ENCODE measurements at places on chromosomes 5 and 9.

GRCh38 chr9:38067859-38068681 lies 957 bp downstream of the SHB start:
- DNase-seq = no peak

DNA sequence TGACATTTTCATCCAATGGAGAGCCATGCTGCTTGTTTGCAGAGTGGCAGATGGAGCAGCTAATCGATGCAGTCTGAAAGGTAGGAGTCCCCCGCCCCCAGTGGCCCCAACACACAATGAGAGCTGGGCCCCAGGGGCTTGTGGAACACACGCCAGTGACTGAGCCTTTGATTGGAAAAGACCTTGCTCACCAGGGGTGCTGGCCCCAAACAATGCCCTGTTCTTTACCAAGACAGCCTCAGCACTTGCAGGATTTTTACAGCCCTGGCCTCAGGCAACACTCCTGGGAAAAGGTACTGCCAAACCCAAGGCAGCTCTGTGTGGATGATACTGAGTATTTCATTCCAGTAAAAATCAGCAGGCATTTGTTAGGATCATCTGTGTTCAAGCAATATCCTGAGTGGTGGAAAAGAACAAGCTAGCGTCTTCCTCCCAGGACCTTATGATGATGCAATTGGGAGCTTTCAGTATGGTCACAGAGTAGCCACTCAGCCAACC lies 276.8 kb upstream of the CLINT1 start:
- no peak for DNase-seq

- DNase-seq = no peak
Measured at GRCh38 chr5:34767180-34767579, 71.8 kb upstream of the TTC23L start.

GRCh38 chr9:136044971-136045594 lies 50.0 kb downstream of the NACC2 start:
- no peak for DNase-seq

- DNase-seq = no peak
Measured at GRCh38 chr9:130198501-130199179, 26.4 kb downstream of the NCS1 start.

DNA sequence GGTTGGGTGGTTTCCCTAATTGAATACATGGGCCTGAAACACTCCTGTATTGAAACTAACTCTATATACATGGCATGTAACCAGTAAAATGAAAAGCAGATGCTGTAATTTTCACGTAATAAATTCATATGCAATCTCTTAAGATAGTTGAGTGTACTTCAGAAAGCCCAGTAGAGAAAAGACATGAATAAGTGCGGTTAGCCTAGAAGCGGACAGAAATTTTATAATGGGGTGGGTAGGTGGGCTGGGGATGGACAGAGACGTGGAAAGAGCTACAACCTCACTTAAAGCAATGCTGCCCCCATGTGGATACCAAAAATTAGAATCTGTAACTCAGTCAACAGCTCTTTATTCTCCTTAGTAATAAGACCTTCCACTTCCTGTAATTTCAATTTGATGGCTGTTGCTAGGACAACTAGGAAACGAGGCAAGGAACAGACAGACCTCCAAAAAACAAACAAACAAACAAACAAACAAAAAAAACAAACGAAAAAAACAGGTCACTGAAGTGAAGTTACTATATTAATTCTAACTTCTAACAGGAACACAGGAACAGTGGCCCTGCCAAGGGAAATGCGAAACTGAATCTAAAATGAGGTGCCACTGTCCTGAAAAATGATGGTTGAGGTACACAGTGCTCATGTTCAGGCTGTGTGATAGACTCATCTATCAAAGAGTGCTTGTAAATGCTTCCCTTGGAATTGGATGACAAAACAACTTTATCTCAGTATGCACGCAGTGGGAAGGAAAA lies 103.4 kb upstream of the GNA14 start:
- no peak for DNase-seq

DNA sequence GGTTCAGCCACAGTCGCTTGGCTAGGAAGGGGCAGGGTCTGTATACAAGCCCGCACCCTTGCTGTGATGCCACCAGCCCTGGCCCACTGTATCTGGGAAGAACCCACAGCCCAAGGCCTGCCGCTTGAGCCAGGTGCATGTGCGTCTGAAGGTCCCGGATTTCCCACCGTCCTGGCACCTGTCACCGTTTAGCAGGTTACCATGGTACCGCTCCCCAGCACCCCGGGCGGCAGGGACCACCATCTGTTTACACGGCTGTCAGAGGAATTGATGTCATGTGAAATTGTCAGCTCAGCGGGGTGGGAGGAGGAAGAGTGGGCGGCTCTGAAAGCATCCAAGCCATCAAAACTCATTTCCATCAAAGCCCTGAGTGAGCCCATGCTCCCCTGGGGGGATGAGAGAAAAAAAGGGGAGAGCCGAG lies 92.7 kb downstream of the HRH2 start:
- DNase-seq = no peak

- no peak for DNase-seq
Measured at GRCh38 chr9:126617003-126617822, 3.5 kb downstream of the LMX1B start.

GRCh38 chr5:82417776-82418607 lies 139.8 kb upstream of the RPS23 start:
- DNase-seq = no peak

DNA sequence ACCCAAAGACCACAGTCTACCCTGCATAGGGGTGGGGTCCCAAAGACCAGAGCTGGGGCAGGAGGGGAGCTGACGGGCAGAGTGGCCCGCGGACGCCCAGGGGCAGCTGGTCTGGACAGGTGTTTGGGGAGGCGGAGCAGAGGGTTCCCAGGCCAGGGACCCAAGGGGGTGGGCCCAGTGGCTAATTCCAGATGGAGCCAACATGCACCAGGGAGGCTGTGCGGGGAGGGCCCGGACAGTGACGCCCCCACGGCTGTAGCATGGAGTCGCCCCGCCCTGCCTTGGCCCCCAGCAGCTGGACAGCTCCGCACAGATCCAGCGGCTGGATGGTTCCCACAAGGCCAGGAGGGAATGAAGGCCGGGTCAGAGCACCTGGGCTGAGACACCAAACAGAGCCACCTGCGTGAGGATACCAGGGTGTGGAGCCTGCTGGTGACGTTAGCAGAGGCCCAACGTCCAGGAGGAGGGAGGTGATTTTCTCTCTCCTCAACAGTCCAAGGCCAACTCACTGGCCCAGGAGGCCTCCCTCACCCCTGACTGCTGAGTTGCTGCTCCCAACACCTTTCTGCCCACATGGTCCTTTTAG lies 55.3 kb upstream of the EGFL7 start:
- DNase-seq = no peak

DNA sequence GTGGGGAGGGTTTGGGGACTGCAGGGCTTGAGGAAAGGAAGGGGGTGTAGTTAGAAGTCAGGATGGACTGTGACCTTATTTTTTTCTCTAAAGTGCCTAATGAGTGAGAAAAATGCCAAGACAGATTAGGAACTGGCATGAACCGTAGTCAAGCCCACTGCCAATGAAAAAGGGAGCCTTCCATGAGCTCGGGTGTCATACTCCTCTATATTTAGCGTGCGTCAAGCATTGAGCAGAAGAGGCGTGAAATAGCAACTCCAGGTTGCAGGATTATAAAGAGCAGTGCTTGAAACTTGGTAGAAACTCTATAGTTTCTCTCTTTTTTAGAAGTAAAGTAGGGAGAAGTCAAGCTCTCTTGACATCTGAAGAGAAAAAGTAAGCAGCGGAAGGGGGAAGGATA lies 1.8 kb downstream of the SGCD start:
- DNase-seq = no peak

GRCh38 chr9:34615132-34615531 lies 3.2 kb upstream of the RPP25L start:
- DNase-seq = no peak

DNA sequence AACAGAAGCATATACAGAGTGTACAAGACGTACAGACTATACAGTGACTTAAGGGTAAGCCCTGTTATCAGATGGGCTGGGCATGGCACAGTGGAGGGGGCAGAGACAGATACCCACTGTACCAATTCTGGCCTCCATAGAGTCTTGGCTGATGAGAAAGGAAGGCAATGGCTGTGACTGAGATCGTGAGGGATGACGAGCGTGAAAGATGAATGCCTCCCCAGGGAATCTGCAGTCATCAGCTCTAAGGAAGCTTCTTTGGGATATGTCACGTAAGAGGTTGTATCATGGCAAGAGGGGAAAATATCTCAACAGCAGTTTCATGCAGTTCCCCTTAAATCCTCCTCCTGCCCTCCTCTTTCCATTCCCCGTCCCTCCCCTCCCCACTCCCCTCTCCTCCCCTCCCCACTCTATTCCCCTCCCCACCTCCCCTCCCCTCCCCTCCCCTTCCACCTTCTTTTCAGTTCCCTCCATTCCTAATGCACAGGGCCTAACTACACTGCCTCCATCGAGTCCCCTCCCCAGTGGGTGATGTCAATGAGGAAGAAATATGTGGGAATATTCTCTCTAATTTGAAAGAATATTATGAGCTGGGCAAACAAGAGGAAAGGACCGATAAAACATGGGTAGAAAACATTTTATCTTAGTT lies 226.4 kb upstream of the DAP start:
- no peak for DNase-seq

DNA sequence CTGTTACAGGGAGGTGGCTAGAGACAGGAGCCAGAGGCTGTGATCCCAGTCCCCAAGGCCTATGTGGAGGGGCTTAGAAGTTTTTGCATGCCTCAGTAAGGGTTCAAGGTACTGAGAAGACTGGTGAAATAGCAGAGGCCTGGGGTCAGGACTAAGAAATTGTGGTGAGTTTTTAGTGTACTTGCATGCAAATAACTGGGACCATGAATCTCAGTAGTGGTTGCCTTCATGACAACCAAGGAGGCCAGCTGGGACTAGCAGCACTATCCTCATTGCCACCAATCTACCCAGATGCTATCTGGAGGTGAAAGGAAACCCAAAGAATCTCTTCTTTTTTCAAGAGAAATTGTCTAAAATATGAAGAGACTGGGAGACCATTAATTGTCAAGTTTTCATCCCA lies 395.1 kb downstream of the CETN3 start:
- no peak for DNase-seq

DNA sequence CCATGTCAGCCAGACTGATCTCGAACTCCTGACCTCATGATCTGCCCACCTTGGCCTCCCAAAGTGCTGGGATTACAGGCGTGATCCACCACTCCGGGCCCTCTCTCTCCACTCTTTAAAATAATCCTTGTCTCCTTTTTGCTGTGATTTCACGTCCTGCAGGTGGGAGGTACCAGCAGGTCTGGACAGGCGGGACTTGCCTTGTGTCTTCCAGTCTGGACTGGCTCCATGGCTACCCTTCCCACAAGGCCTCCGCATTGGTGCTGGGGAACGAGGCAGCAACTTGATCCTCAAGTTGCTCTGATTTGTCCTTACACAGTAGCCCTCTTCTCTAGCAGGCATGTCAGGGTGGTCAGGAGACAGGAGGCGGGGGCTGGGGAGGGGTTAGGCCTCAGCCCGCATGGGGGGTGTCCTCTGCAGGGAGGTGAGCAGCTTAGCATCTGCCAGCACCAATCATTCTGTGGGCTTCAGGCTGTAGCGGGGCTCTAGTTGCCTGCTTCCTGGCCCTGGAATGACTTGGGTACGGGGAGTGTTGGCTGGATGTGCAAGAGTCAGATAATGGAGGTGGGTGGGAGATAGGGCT lies 54.3 kb downstream of the TENT4A start:
- no peak for DNase-seq

All from stimulated activated CD8-positive, alpha-beta memory T cell treated with anti-CD3 and anti-CD28 coated beads, Interleukin-2, amount 100 ng/mL, for 1 hour (primary cell).